ENCODE measurements at places on chromosomes 7 and 10.

GRCh38 chr7:38327637-38328036 is 54.2 kb upstream of the TARP start:
- no peak for DNase-seq

GRCh38 chr10:52454491-52454890 is 140.4 kb downstream of the DKK1 start:
- no peak for DNase-seq

- DNase-seq: no peak
These were observed 28.6 kb downstream of the VIM start for GRCh38 chr10:17256627-17257026.

DNA sequence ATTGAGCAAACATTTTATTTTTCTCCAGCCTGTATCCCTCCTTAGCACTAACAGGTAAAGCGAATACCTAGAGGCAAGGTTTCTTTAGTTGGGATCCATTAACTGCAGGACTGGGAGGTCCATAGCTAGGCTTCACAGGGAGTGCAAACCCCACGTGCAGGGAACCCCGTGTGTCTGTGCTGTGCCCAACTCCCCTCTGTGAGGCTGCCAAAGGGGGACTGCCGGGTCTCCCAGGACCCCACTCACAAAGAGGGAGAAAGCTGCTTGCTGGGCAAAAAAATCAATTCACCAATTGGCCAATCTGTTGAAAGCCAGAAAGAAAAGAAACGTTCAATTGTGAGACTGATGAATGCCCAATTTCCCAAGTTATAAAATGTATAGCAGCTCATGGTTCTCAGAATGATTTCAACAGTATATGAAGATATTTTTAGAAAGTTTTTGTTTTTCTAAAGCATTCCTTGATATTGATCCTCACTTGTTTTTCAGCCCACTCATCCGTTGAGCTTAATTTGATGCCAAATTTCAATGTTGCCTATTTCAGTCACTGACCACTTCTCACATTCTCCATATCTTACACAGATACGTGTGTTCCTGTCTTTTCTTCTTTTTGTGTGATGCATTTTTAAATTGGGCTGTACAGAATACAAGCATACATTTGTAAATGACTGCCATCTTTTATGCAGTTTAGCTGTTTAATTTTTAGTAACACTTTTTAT is 202.7 kb upstream of the PRSS58 start:
- DNase-seq: no peak

DNA sequence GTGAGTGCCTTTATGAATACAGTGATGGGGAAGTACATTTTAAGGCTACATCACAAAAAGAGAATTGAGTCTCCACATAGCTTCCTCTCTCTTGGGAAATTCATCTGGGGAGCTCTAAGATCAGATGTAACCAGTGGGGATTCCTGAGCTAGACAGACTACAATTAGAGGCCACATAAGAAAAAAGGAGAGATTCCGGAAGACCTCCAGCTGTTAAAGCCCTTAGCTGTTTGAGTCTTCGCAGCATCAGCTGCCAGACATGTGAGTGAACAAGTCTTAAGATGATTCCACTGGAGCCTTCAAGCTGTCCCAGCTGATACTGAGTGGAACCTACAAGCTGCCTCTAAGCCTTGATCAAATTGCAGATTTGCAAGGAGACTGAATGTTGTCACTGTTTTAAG is 448.5 kb downstream of the NXPH1 start:
- DNase-seq: no peak

DNA sequence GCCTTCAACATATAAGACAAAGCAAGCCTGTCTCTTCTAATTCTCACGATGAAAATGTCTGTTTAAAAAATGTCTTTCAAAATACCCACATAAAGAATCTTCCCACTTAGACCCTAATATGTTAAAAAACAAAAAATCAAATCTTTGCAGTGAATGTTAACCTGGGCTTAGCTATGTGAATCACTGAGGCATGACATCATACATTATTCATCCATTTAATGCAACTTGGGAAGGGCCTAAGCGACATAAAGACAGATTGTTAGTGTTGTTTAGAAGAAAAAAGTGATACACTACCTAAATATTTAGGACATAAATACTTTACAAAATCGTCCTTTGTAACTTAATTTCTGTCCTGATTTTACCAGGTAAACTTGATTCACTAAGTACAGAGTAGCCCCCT is 648.5 kb upstream of the NRP1 start:
- no peak for DNase-seq

- no peak for DNase-seq
These were observed 10.2 kb downstream of the LMOD2 start for GRCh38 chr7:123665896-123666295.

DNA sequence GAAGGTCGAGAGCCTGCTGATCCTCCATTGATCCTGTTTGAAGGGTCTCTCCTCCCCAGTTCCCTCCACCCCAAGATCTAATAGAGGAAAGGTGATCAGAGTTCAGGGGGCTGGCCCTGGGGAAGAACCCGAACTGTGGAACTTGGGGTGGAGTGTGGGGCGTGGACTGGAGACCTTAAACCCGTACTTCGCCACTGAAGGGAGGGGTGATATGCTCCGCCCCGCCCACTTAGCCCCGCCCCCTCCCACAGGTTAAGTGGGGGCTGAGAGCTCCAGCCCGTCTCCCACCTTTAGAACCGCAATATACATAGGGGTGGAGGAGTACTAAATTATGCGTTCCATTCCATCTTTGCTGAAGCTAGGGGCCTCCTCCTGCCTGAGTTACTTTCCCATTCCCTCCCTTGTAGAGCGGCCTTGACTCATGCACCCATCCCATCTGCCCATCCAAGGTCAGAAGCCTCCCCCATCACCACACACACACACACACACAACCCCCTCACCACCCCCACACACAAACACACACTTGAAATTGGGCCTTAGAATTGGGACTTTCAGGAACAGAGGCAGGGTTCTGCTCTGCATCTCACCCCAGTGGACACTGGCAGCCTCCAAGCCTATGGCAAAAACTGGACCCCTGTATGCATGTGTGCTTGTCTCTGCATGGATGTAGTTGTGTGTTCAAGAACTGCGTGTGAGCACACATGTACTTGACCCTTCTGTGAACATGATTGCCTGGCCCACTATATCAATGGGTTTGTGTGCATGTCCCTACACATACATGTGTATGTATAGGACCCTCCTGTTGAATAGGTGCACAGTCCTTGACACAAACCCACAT is 991 bp downstream of the SEMA4G start:
- peak; percentile 14 for DNase-seq

DNA sequence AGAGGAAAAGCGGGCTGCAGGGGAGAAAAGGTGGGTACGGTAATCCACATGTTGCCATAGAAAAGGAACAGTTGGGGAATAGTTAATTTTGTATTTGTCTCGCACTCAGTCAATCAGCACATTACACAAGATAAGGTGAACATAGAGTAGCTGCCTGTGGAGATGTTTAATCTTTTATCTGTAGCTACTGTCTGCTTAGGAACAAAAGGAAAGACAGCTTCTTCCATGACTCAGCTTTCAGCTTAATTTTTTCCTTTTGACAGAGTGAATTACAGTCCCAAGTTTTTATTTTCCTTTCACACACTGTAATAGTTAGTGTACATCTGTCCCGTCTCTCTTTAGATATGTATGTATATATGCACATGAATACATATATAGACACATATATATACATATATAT is 39.3 kb upstream of the PODXL start:
- DNase-seq: no peak

DNA sequence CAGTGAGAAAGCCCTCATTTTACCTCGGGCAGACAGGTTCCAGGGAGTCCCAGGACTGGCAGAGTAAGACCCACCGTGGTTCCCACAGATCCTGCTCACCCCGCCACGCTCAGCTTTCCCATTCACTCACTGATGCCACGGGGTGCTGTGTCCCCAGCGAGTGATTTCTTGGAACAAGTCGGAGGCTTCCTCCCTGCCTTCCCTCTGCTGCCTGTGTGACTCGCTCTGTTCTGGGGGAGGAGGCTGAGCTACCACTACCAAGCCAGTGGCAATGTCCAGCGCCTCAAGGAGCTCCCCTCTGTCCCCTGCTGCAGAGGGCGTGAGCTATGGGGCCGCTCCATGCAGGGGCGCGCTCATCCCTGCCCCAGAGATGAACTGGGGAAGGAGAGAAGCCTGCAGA is 12.6 kb downstream of the IL15RA start:
- DNase-seq: no peak

GRCh38 chr10:132420981-132421846 is 24.2 kb downstream of the PWWP2B start:
- DNase-seq: no peak

GRCh38 chr7:69403169-69403568 is 195.1 kb upstream of the AUTS2 start:
- DNase-seq: no peak
